Activated T-helper 2 cell treated with anti-CD3 and anti-CD28 coated beads, Interferon-gamma antibody, Interleukin-2, Interleukin-4, amounts not matched to agents 10 μg/mL and 5 μg/mL and 100 μg/mL, durations not matched to agents 14 hours and 24 hours and 36 hours (primary cell): ENCODE measurements at places on chromosomes 1 and 21.
A peak's percentile ranks its signal among the peaks of the same experiment; 100 is the strongest.

- H3K27ac ChIP-seq = no peak overlapping the region
- peak overlapping the region; percentile 8 for H3K4me3 ChIP-seq
- H3K36me3 ChIP-seq = no peaks in the 10 kb centered on the region
- peaks cover 40% of the 10 kb centered on the region for H3K4me1 ChIP-seq
- H3K27me3 ChIP-seq = peaks cover 9% of the 10 kb centered on the region
Measured at GRCh38 chr1:9126511-9126910, 2.4 kb downstream of the GPR157 start.

DNA sequence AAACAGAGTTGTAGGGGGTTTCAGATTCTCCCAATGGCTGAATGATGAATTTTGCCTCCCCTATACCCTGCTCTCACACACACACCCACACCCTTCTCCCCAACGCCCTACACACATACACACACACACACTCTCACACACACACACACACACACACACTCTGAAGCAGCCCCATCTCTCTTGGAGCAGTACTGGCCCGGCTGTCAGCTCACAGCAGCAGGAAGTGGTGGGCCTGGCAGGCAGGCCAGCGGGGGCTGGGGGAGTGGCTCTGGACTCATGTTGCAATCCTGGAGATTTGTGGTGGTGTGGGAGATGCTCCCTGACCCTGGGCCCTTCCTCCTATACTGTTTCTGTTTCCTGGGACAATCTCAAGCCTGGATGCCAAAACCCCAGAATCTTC is 2.2 kb downstream of the IKBKE start:
- DNase-seq = no peak
- peaks cover 54% of the 10 kb centered on the region for H3K36me3 ChIP-seq
- H3K4me1 ChIP-seq = peaks cover 66% of the 10 kb centered on the region
- H3K27me3 ChIP-seq = no peaks in the 10 kb centered on the region
- peak overlapping the region; percentile 94 for H3K4me3 ChIP-seq

DNA sequence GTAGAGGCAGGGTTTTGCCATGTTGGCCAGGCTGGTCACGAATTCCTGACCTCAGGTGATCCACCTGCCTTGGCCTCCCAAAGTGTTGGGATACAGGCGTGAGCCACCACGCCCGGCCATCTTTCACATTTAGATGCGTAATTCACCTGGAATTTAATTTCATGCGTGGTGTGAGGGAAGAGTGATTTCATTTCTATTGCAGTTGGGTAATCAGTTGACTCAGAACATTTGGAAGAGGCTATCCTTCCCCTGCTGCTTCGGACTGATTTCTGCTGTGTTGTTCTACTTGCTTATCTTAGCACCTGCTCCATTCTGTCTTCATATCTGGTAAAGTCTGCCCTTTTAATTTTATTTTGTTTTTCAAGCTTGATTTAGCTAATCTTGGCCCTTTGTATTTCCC is 19.1 kb downstream of the DIP2A start:
- peaks cover 3% of the 10 kb centered on the region for H3K36me3 ChIP-seq
- H3K4me1 ChIP-seq = peaks cover 6% of the 10 kb centered on the region

DNA sequence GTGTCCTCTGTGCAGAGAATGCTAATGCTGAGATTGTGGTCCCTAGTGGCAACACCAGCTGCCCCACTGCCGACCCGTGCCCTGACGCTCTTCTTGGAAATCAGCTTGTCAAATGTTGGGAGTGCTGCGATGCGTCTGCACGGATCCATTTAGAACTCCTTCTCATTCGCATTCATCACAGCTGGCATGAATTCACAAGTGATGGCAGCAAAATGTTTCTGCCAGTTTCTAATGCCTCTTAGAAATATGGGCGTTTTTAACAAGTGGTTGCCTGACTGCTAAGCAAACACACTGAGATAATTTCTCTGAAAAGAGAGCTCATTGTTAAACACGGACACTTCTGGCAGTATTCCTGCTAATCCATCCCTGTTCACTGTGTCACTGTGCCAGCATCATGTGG is 131.9 kb upstream of the KCNJ6 start:
- H3K36me3 ChIP-seq = no peaks in the 10 kb centered on the region
- H3K27ac ChIP-seq = no peak overlapping the region
- H3K4me1 ChIP-seq = no peaks in the 10 kb centered on the region

- H3K4me1 ChIP-seq = no peaks in the 10 kb centered on the region
- peaks cover 6% of the 10 kb centered on the region for H3K27me3 ChIP-seq
- H3K27ac ChIP-seq = no peak overlapping the region
Measured at GRCh38 chr1:66197785-66198184, 336.2 kb upstream of the SGIP1 start.

DNA sequence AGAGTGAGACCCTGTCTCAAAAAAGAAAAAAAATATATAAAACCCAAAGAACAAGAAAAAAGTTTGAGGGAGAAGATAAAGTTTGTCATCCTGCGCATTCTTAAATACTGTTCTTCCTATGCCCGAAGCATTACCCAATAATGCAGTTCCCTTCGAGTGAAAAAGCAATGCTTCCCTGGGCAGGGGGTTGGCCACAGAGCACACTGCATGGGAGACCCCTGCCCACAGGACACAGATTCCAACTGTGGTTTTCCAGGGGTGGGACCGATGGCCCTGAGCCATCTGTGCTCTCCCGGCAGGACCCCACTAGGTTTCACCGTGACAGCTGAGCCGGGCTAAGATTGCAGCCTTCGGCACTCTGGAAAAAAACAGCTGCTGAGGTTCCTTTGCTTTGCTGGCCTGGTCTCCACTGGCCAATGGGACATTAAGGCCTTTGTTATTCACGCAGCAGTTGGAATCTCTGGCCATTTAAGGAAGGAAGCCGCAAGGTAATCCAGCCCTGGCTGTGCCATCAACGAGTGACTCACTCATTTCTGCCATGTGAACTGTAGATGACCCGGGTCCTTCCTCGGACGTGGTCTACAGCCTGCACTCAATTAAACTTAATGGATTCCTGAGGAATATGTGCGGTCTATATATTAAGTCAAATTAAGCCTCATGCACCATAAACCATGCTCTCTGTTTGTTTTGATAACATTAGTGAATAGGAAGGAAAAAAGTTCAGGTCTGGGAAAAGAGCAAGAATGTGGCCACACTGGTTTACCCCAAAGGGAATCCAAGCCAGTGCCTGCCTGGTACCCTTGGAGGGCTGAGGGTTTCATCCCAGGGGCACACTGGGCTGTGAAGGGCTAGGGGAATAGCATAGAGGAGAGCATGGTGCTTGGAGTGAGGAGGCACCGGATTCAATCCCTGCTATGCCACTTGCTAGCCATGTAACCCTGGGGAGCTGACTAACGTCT is 163.2 kb downstream of the ZBTB18 start:
- H3K27me3 ChIP-seq = no peaks in the 10 kb centered on the region
- no peaks in the 10 kb centered on the region for H3K36me3 ChIP-seq
- no peak overlapping the region for H3K27ac ChIP-seq
- no peaks in the 10 kb centered on the region for H3K4me1 ChIP-seq
- DNase-seq = no peak
- H3K4me3 ChIP-seq = no peak overlapping the region

DNA sequence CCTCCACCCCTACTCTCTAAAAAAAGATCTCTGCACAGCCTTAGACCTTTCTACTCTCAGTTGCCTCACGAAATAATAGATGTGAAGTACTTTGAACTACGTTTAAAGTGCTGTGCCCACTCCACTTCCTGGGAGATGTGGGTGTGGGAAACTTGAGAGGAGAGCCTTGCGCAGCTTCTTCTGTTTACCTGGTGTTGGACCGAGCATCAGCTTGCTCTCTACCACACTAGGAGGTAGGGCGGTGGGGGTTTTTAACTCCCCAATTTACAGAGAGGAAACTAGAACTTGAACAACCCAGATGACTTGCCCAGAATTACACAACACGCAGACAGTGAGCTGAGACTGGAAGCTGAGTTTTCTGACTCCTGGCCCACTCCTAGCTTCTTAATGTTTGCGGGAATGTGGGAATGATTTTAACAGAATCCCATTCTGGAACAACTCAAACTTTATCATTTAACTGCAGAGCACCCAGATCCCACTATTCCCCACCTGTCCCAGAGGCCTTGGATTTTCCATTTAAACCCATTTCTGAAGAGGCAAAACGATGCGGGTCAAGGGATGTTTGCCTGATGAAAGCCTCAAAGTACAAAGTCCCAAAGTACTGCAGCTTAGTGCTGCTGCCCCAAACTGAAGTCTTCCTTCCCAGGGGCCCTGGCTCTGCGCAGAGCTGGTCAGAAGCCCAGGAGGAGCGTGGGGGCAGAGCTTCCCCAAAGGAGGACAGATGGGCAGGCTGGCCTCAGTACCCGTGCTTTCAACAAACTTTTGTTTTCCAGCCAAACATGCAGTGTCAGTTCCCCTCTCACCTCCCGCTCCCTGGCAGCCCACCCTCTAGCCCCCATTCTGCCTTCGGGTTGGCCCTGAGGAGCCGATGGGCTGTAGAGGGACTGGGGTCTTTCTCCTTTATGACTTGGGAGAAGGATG is 19.0 kb downstream of the BTG2 start:
- H3K27ac ChIP-seq = peak overlapping the region; percentile 9
- H3K4me3 ChIP-seq = peak overlapping the region; percentile 33
- H3K4me1 ChIP-seq = peaks cover 83% of the 10 kb centered on the region
- no peaks in the 10 kb centered on the region for H3K36me3 ChIP-seq
- no peaks in the 10 kb centered on the region for H3K27me3 ChIP-seq

GRCh38 chr1:1332031-1332755 is 1.1 kb downstream of the TAS1R3 start:
- H3K27me3 ChIP-seq = no peaks in the 10 kb centered on the region
- no peak overlapping the region for H3K27ac ChIP-seq
- peaks cover 11% of the 10 kb centered on the region for H3K36me3 ChIP-seq

- H3K4me1 ChIP-seq = no peaks in the 10 kb centered on the region
- H3K36me3 ChIP-seq = peaks cover 4% of the 10 kb centered on the region
- no peak overlapping the region for H3K4me3 ChIP-seq
- no peaks in the 10 kb centered on the region for H3K27me3 ChIP-seq
Measured at GRCh38 chr1:233082778-233083550, 132.6 kb downstream of the NTPCR start.

- H3K27ac ChIP-seq = no peak overlapping the region
- H3K4me1 ChIP-seq = peaks cover 20% of the 10 kb centered on the region
- no peaks in the 10 kb centered on the region for H3K27me3 ChIP-seq
- H3K36me3 ChIP-seq = peaks cover 3% of the 10 kb centered on the region
- H3K4me3 ChIP-seq = no peak overlapping the region
- DNase-seq = no peak
Measured at GRCh38 chr1:212247988-212248387, 37.2 kb upstream of the PPP2R5A start.

GRCh38 chr1:7620196-7620595 is 150.9 kb upstream of the VAMP3 start:
- no peak for DNase-seq
- H3K27ac ChIP-seq = no peak overlapping the region
- H3K36me3 ChIP-seq = no peaks in the 10 kb centered on the region
- no peaks in the 10 kb centered on the region for H3K4me1 ChIP-seq
- no peaks in the 10 kb centered on the region for H3K27me3 ChIP-seq
- H3K4me3 ChIP-seq = no peak overlapping the region

DNA sequence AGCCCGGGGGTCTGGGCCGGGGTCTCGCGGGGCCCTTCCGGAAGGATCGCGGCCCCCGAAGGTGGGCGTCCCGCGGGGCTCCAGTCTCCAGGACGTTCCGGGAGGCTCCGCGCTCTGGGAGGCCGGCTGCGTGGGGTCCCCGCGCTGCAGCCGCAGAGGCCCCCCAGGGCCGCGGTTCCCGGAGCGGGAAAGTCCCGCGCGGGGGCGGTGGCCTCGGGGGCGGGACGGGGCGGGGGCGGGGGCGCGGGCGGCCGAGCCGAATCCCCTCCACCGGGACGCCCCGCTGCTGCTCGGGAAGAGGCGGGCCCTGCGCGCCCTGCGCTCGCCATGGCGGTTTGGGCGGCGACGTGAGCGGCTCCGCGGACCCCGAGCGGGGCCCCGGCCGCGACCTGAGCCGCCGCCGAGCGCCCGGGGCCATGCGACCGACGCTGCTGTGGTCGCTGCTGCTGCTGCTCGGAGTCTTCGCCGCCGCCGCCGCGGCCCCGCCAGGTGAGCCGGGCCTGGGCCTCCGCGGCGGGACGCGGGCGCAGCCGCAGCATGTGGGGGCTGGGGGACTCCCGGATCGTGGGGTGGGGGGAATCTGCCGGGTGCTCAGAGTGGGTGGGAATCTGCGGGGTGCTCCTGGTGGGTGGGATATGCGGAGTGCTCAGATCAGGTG is at the start of gene IFNGR2:
Gene IFNGR2, plus strand, starts transcription at position 286 of the 658 bp plus-strand sequence. Its CDS starts 131 bp downstream, at position 417.
- H3K4me3 ChIP-seq = peak within 1 kb of the TSS; percentile 89
- peaks cover 8% of the 10 kb centered on the region for H3K27me3 ChIP-seq
- peaks cover 37% of the 10 kb centered on the region for H3K4me1 ChIP-seq
- peak within 1 kb of the TSS; percentile 77 for H3K27ac ChIP-seq
- DNase-seq = no peak
- peaks cover 21% of the 10 kb centered on the region for H3K36me3 ChIP-seq

DNA sequence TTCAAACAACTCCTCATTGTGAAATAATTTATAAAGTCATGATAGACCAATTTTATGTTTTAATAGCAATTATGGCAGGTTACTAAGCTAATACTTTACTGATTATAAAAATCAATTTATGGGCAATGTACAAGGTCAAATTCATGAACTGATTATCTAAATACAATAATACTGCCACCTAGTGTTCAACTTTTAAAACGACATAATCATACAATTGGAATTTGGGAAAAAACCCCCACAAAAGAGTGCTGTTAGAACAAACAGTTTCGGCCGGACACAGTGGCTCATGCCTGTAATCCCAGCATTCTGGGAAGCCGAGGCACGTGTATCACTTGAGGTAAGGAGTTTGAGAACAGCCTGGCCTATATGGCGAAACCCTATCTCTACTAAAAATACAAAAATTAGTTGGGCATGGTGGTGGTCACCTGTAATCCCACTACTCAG is 14.0 kb downstream of the GTF2B start:
- no peaks in the 10 kb centered on the region for H3K27me3 ChIP-seq
- H3K27ac ChIP-seq = no peak overlapping the region
- H3K36me3 ChIP-seq = peaks cover 31% of the 10 kb centered on the region
- no peak overlapping the region for H3K4me3 ChIP-seq

DNA sequence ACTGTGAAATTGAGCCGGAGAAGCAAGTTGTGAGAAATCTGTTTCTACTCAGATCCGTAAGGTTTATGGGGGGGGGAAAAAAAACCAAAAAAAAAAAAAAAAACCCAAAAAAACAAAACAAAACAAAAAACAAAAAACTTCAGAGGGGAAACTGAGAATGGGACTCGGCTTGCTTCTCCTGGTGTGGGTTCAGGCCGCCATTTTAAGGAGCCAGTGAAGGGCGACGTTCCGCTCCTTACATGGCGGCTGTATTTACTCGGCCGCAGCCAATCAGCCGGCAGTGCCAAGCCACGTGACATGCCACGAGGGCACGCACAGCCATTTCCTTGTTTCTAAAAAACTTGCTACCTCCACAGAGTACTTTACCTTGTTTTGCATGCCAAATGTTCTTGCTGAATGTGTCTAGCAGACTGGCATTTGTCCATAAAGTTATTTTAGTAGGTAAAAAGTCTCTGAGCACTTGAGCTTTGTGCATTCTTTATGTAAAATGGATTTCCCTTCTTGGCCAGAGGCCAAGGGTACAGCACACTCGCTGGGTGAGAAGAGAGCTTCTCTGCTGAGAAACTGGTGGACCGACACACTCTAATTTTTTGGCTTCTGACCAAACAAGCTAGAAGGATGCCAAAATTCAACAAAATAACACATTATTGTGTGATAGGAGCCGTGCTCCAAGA is 101.8 kb downstream of the NFIA start:
- H3K36me3 ChIP-seq = no peaks in the 10 kb centered on the region
- no peak overlapping the region for H3K27ac ChIP-seq
- no peaks in the 10 kb centered on the region for H3K4me1 ChIP-seq
